ENCODE measurements at places on chromosomes 7 and 10.

GRCh38 chr7:63918986-63919385 is 79.7 kb upstream of the ZNF722 start:
- DNase-seq: no peak

GRCh38 chr7:140537750-140538482 is 58.6 kb upstream of the MKRN1 start:
- no peak for DNase-seq

DNA sequence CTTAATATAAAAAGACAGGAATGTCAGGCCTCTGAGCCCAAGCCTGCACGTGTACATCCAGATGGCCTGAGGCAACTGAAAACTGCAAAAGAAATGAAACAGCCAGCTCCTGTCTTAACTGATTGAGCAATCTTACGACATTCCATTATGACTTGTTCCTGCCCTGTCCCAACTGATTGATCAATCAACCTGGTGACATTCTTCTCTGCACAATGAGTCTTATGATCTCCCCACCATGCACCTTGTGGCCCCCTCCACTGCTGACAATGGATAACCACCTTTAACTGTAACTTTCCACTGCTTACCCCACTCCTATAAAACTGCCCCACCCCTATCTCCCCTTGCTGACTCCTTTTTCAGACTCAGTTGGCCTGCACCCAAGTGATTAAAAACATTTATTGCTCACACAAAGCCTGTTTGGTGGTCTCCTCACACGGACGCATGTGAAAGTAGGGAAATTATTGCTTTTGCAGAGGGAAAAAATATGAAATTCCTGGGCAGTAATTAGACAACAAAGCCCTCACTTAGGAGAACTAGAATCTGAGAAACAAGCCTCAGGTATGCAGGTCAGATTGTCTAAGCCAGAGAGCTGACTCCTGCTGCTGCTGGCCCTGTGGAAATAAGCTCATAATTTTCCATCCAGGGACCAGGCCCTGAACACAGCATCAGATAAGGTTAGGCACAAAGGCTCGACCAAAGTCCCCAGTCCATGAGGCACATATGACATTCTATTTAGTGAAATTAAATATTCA is 5.3 kb downstream of the CYP3A7 start:
- DNase-seq: no peak

- peak; percentile 38 for DNase-seq
Measured at GRCh38 chr10:43204943-43205671, 61.8 kb downstream of the RASGEF1A start.

DNA sequence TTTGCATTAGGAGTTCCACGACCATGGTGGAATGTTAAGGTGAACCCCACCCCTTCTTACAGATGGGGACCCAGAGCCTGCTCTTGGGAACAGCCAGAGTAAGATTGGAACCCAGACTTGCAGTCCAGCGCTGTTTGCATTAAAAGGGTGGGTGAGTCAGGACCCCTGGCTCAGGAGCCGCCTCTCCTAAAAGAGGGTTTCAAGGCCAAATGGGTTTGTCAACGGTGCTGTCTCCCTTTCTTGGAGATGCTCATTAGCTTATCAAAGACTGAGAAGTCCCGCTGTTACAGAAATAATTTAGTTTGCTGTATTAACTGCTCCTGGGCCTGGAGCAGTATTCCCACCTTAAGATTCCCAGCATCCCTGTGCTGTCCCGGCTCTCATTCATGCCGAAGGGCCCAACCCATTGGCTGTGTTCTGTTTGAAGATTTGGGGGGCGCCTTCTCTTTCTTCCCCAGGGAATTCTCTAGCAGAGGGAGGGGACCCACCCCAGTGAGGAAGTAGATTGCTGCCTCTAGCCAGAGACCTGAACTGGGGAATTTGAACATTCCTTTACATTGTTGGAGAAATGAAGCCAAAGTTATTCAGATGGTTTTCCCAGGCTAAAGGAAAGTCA is 1.8 kb downstream of the MARVELD1 start:
- no peak for DNase-seq

- peak; percentile 84 for DNase-seq
Measured at GRCh38 chr10:60816628-60817397, 38.5 kb downstream of the CDK1 start.

DNA sequence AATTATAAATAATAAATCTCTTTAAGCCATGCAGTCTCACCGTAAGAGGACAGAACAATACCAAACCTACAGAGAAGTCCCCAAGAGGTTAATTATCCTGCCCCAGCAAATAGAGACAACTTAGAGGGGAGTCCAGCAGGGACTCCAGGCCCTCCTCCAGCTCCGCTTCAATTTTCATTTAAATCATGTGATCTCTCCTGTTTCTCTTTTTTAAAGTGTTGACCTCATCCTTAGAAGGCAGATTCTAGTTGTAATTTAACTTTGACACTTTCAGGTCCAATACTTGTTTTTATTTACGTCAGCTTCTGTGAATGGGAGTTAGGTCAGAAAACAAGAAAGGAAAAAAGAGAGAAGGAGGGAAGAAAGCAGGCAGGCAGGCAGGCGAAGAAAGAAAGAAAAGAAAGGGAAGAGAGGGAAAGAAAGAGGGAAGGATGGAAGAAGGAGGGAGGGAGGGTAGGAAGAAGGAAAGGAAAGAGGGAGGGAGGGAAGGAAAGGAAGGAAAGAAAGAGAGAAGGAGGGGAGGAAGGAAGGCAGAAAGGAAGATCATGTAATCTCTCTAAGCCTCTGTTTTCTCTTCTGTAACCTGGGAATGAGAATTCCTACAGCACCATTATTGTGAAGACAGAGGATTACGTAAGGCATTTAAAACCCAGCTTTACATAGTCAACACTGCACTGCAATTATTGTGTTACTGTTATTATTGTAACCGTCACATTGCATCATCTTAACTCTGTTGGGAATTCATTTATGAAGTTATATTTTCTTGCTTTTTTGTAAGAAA is 227.7 kb downstream of the SKIDA1 start:
- DNase-seq: no peak

DNA sequence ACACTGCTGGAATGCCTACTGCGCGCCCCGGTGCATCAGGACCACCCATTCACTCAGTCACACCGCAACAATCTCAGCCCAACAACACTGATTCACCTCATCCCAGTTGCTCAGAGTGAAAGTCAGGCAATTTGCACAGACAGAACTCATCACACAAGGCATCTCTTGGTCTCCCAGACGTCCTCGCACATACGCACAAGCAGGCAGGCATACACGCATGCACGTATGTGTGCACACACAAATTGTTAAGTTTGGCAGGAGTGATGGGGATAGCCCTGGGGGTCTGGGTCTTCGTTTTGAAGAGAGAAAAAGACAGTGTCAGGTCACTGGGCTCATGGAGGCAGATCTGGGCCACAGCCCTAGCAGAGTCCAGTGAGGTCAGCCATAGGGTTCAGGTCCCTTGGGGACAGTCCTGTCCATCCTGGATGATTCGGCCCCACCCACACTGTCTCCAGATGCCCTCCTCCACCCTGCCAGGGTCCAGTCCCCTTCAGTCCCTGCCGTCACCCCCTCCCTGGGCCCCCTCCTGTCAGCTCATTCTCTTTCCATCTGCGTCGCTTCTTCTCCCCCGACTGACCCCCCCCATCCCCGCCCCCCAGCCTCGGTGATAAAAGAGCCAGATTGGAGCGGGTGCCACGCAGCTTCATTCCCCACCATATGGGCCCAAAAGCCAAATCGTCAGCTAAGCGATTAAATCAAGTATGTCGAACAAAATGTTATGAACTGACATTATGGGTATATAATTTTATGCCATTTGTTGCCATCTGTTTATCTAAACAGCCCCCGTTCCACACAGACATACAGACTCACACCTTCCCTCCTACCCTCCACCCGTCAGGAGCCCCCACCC is 48.5 kb upstream of the SLF2 start:
- no peak for DNase-seq

DNA sequence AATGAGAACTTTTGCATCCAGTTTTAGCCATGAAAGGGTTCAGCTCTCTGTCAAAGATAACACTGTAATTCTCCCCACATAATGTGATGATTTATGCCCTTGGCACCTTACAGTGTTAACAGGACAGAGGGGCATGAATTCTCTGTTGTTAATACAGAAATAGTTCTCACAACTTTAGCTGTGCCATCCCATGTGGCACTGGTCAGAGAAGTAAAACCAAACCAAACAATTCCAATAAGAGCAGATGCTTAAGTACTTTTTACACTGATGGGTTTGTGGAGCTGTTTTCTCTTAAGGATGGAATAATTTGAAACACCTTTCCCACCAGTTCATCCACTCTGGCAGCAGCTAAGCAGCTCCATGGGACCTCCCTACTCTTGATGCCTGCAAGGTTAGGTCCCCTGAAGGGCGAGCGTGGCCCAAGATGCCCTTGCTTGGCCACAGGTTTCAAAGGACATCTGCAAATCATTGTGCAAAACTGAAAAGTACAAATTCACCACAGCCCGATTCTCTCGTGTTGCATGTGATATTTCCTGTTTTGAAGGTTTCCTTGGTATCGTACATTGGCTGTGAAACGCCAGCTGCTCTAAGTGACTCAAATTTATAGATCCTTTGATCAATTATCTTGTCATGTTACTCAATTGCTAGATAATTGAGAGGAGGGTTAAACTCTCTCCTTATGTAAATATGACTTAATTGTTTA is 82.5 kb upstream of the CREB5 start:
- peak; percentile 8 for DNase-seq

DNA sequence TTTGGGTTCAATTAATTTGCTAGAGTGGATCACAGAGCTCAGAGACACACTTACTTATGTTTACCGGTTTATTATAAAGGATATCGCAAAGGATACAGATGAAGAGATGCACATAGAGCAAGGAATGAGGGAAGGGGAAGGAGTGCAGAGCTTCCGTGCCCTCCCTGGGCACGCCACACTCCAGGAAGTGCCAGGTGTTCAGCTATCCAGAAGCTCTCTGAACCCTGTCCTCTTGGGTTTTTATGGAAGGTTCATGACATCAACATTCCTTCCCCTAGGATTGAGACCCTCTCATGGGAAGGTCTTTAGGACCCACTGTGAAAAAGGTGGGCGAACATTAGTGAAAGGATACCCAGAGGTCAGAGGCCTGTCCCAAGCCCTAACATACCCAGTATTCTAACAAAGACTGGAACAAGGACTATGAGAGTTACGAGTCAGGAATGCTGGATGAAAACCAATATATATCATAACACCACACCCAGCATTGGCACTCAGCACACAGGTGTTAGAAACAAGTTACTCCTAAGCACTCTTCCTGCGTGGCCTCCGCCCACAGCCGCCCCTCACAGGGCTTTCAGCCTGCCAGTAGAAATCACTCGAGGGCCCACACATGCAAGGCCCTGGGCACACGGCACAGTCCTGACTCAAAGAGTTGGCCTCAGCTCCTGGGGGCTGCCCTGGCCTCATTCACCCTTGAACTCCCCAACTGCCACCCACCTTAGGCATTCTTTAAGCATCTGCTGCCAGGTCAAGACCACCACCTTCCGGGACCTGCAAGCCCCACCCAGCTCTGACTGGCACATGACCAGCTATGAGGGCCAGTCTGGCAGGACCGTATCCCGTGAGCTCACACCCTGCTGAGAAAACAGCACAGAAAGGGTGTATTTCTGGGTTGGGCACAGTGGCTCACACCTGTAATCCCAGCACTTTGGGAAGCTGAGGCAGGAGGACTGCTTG is 5.6 kb upstream of the AIFM2 start:
- no peak for DNase-seq
